SK-N-SH (cell line): ENCODE measurements at places on chromosomes 3 and 15. TPM values are rescaled to one million over a fixed set of nuclear protein-coding genes. Genes with fewer than 3 reads are reported as not detected.
A peak's percentile ranks its signal among the peaks of the same experiment; 100 is the strongest.

DNA sequence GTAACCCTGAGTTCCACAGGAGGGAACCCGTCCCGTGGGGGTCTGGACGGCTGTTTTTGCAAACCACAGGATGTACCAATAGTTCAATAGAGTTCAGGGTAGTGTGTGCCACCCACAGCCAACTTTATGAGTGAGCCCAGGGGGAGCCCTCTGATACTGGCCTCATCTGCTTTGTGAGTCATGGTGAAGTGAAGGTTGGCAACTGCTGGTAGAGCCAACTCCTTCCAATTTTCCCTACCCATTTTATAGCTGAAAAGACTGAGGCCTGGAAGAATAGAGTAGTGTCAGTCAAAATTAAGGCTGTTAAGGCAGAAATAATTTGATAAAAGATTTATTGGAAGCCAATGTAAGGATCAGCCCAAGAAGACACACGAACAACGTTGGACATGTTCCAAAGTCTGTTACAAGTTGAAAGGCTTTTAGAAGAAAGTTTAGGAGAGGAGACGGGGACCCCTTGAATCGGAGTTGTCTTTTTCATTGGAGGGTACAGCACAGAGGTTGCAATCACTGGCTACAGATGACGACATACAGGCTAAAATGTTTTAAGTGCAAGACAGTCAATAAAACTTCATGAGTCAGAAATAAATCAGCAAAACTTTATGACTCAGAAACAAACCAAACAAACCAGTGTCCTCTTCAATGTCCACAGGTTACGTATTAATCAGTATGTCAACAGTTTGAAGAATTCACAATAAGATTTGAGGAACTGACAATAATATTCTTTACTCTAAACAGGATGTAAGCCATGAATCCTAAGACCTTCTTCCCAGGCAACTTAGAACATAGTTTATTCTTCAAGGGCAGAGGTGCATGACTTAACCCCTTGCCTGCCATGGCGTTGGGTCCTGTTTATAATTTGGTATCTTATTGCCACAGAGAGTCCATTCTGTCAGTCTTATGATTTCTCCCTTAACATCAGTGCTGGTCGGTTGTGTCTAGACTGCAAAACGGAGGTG lies 62.9 kb upstream of the NR2E3 start:
- DNase-seq, result no peak

DNA sequence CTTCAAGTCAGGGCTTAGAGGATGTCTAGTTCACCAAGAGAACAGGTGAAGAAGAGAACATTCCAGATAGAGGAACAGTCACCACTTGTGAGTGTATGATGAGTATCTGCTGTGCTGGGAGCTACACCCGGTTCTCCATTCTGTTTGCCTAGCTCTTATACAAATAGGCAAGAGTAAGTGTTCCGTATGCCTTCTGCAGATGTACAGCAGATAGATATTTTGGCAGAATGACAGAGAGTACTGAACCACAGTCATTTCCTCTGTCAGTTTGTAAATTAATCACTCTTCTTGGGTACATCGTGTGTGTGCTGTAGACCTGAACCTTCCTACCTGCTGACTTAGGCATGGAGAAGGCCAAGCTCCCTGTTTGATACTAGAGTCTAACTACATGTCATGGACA lies 108.3 kb upstream of the CTDSPL start:
- DNase-seq, result no peak

Gene SH2D7
- polyA plus RNA-seq, result not detected in 2 replicates

- DNase-seq, result no peak
Observed at GRCh38 chr3:134608771-134609435, 41.9 kb downstream of the KY start.

DNA sequence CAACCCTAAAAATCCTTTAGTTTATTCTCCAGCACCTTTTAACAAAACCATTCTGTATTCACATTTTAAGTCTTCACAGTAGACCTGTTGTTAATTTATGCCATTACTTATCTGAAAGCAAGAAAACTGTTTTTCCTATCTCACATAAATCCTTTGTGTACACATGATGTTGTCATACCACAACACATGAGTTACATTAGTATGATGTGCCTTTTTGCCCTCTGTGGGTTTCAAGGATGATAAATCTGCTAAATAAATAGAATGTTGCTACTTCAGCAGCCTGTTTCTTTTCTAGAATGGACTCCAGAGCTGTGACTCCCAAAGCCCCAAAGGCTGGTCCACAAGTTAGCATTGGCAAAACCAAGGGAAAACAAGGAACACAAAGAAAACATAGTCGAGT lies 151.6 kb downstream of the SERPINI1 start:
- DNase-seq, result no peak

GRCh38 chr3:61807865-61808276 lies 246.5 kb downstream of the PTPRG start:
- peak; percentile 45 for DNase-seq

DNA sequence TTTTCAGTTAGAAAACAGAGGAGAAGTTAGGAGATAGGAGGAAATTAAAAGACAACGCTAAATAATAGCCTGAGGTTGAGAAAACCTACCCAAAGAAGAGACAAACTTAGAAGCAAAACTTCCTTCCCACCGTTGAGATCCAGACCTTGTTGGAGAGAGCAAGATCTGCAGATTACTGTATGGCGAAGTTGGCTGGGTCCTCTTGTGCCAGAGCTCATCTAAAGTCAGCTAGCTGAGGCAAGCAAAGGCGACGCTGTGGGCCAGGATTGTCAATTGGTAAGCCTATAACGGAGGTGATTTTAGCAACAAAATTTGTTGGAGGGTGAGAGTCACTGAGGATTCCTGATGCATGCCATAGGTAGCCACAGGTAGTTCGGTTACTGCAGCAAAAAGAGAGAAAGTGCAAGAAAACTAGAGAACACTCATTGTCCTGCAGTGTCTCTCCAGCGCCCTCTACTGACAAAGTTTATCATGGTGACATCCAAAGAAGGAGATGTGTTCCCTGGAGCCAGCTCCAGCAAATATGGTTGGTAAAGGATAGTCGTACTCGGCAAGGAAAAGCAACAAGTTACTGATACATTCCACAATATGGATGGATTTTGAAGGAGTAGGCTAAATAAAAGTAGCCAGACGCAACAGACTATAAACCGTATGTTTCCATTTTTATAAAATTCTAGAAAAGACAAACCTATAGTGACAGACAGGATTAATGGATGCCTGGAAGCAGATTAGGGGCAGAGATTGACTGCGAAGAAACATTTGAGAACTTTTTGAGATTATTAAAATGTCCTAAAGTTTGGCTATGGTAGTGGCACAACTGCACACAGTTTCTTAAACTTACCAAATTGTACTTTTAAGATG lies 9.8 kb upstream of the OR5K4 start:
- peak; percentile 22 for DNase-seq

Gene SPESP1
- not detected in 2 replicates for polyA plus RNA-seq

DNA sequence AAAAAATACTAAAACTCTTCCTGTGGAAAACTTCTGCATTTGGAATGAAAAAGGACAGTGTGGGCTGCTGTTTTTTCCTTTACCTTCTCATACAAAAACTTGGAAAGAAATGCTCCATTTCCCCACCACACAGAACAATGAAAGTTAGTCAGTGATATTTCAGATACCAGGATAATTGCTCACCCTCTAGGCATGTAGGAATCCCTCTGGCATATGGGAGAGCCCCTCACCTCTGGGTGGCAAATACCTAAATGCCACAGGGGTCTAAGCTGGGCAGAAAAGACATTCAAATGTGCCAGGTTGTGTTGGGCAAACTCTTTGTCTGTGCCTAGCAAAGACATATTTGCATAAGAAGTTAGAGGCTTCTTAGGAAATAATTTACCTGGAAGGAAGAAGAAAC lies 560.3 kb upstream of the NR2F2 start:
- DNase-seq, result no peak

GRCh38 chr15:81880833-81881232 lies 165.0 kb downstream of the MEX3B start:
- no peak for DNase-seq

Gene P2RY13
- polyA plus RNA-seq, result not detected in 2 replicates

Gene SLC26A6
- polyA plus RNA-seq, result 31.9 and 39.6 TPM in 2 replicates

Gene ANKRD63
- polyA plus RNA-seq, result not detected in 2 replicates

DNA sequence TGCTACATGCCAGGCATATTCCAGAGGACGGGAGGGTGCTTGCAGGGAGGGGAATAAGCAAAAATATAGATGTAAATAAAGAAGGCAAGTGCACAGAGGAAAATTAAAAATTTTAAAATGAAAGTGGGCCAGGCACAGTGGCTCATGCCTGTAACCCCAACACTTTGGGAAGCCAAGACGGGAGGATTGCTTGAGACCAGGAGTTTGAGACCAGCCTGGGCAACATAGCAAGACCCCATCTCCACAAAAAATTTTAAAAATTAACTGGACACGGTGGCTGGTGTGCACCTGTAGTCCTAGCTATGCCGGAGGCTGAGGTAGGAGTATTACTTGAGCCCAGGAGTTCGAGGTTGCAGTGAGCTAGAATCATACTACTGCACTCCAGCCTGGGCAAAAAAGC lies 22.4 kb downstream of the ZBTB38 start:
- DNase-seq, result no peak

Gene SMCO1
- polyA plus RNA-seq, result not detected in 2 replicates

- no peak for DNase-seq
Observed at GRCh38 chr15:78140292-78140691, 8.9 kb upstream of the IDH3A start.
